Airway epithelial cell (primary cell): ENCODE measurements at places on chromosomes 5 and 9. TPM values are rescaled to one million over a fixed set of nuclear protein-coding genes. Genes with fewer than 3 reads are reported as not detected.

The GGTA1 gene
- total RNA-seq: 0.14 TPM in 1 of 2 replicates, not detected in the other

The MARCHF3 gene
- 0.84 and 1.1 TPM in 2 replicates for total RNA-seq

The IL9 gene
- not detected in 2 replicates for total RNA-seq

The MLANA gene
- not detected in 2 replicates for total RNA-seq

The MEF2C gene
- total RNA-seq: 0.42 and 2.1 TPM in 2 replicates

The CD14 gene
- 0.35 TPM in 1 of 2 replicates, not detected in the other for total RNA-seq
